Activated CD4-positive, alpha-beta T cell treated with anti-CD3 and anti-CD28 coated beads, Interleukin-2, amount 50 U/mL, for 16 hours (primary cell): ENCODE measurements at places on chromosomes 4 and X.
A peak's percentile ranks its signal among the peaks of the same experiment; 100 is the strongest.

- DNase-seq, result peak; percentile 70
Measured at GRCh38 chrX:1466971-1467561, 14.4 kb upstream of the ASMTL start.

DNA sequence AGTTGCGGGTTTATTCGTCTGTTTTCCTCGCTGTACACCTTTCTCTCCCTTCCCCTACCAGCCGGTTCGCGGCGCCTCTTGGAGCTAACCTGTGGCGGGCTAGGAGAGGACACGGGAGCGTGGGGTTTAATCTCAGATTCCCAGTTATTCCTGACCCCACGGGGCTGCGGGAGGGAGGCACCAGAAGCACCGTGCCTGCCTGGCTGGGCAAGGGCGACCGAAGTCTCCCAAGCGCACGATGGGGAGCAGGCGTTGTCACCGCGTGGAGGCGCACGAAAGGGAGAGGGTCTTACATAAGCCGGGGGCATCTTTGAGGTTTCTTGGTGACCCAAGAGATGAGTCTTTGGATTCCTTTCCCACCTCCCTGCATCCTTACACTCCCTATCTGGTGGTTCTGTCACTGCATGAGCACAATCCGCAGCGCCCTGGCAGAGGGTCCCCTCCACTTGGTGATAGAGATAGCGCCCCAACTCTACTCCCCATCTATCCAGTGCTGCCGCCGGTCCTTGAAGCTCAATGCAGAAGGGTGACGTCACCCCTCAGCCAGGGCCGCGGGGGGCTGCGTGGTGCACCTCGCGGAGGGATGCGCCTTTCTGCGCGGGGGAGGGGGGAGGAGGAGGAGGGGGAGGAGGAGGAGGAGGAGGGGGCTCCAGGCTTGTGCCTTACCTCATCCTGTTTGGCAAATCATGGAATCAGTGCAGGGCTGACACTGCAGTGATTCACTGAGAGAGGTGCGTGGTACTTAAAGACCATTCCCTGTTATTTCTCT, 793 bp downstream of the TSPAN7 start:
- no peak for DNase-seq

DNA sequence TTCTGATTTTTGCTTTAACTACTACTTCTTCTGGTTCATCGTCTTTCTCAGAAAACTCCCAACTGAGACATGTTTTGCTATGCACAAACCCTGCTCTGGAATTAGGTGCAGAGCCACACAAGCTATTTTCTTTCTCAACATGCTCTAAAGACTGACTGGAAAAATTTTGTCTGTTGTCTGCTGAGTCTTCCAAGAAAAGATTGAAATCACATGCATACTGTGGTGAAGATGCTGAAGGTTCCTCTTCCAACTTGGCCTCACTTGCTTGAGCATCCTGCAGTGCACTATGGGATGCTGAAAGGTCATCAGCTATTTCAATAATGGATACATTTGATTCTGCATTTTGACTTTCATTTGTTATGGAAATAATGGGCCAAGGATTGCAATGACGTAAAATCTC, 24.1 kb downstream of the PIN4 start:
- no peak for DNase-seq

GRCh38 chrX:56744996-56745395, 16.0 kb downstream of the NBDY start:
- no peak for DNase-seq

DNA sequence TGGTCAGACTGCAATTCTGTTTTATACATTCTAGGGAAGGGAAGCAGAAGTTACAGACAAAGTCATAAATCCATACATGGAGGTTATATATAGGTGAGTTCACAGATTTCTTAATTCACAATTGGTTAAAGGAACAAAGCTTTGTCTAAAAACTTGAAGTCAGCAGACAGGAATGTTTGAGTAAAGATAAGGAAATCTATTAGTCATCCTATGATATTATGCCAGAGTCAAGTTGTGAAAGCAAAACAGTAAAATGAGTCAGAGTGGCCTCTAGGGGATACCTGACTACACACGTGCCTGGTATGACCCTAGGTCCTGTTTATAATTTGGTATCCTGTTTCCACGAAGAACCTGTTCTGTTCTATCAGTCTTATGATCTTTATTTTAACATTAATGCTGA, 31.5 kb downstream of the ACTRT1 start:
- DNase-seq, result no peak

DNA sequence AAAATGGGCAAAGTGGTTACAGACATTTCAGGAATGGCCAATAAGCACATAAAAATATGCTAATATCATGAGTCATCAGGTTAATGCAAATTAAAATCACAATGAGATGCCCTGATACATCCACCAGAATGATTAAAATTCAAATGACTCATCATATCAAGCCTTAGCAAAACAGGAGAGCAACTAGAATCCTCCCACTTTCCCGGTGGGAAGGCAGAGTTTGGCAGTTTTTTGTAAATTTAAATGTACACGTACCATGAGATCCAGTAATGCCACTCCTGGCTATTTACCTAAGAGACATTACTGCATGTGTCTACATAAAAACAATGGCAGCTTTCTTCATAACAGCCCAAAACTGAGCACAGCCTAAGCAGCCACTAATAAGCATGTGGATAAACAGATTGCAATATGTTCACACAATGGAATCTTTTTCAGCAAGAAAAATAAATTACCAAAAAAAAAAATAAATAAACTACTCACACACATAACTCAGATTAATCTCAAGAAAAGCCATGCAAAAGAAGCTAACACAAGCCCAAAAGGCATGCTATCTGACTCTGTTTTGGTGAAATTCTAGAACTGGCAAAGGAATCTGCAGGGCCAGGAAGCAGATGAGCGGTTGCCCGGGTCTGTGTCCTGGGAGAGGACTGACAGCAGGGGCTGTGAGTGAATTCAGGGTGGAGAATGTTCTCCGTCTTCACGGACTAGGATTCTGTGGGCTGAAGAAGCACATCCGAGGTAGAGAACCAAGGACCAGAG, 48.8 kb downstream of the AFAP1 start:
- DNase-seq, result no peak

GRCh38 chr4:114364857-114365256, 233.8 kb upstream of the UGT8 start:
- no peak for DNase-seq

GRCh38 chrX:19156186-19156585, 33.9 kb upstream of the ADGRG2 start:
- no peak for DNase-seq

GRCh38 chrX:30212172-30212571, 3.2 kb upstream of the MAGEB2 start:
- DNase-seq, result no peak

DNA sequence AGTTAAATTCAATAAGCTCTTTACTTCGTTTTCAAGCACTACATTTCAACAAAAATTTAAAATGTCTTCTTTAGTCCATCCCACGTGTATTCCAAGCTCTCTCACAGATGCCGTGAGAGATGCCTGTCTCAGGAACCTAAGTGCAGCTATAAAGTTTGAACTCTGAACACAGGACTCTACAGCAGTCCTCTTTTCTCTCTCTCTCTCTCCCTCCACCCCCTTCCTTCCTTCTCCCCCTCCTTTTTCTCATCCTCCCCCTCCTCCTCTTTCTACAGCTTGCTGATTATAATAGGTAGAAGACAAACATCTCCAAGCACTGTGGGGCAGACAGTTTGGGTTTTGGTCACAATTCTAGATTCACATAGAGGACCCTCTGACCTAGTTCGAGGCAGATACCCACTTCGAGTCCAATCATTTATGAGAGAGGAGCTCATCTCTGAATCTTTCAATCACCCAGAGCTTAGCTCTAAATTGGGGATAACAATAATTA, 31.5 kb upstream of the DCLK2 start:
- no peak for DNase-seq

DNA sequence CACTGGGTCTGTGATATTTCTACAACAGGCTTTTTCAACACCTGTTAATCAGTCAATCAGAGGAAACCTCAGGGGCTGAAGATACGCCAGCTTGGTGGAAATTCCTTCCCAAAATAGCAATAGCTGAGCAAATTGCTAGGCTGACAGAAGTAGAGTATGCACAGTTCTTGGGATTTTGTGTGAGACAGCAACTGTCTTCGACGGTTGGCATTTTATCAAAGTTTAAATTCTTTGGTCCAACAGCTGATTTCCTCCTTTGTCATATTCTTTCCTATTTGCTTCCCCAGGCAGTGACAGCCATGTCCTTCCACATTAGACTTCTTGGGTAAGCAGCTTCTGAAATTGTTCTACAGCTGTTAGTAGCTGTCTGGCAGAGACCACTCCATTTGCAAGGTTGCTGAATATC, 8.0 kb upstream of the PALLD start:
- DNase-seq, result no peak

DNA sequence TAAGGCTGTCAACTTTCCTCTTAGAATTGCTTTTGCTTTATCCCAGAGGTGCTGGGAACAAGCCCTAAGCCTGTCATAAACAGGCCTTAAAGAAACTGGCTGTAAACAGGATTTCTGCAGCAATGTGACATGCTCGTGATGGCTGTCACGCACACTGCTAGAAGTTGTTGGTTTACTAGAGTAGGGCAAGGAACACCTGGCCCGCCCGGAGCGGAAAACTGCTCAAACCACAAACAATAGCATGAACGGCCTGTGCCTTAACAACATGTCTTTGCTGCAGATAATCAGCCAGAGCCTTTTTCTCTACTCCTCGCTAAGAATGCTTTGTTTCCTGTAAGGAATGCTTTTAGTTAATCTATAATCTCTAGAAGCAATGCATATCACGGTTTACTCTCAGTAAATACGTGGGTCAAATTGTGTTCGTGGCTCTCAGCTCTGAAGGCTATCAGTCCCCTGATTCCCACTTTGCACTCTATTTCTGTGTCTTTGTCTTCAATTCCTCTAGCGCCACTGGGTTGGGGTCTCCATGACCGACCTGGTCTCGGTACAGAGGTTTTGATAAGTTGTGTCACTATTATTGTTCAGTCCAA, 318.3 kb downstream of the GLUD2 start:
- DNase-seq, result no peak

DNA sequence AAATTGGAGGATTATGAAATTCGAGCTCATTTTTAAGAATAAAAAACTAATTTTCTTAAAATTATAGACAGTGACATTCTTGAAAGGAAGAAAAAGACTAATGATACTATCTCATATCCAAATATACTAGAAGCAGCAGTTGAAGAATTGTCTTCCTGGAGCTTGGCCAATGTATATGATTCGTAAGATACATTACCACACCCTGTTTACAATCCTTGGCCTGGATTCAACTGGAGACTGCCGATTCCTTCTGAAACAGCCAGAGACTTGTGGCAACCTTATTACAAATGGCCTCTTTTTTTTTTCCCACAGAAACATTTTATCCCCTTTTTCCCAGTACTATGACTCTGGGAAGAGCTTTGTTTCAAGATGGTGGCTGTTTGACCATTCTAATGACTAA, 571.2 kb upstream of the FAT1 start:
- no peak for DNase-seq

GRCh38 chr4:159002950-159003349, 99.9 kb upstream of the RAPGEF2 start:
- no peak for DNase-seq

- no peak for DNase-seq
Measured at GRCh38 chr4:17103231-17103630, 204.8 kb upstream of the LDB2 start.

- no peak for DNase-seq
Measured at GRCh38 chr4:155602351-155603140, 64.1 kb upstream of the GUCY1A1 start.
